Heart left ventricle (tissue), 16 donors: ENCODE measurements at places on chromosomes 16 and 17. TPM values are rescaled to one million over a fixed set of nuclear protein-coding genes. Genes with fewer than 3 reads are reported as not detected.

GRCh38 chr17:73343168-73343634 lies 31.4 kb upstream of the CDC42EP4 start:
- peak; percentile 66 for DNase-seq

DNA sequence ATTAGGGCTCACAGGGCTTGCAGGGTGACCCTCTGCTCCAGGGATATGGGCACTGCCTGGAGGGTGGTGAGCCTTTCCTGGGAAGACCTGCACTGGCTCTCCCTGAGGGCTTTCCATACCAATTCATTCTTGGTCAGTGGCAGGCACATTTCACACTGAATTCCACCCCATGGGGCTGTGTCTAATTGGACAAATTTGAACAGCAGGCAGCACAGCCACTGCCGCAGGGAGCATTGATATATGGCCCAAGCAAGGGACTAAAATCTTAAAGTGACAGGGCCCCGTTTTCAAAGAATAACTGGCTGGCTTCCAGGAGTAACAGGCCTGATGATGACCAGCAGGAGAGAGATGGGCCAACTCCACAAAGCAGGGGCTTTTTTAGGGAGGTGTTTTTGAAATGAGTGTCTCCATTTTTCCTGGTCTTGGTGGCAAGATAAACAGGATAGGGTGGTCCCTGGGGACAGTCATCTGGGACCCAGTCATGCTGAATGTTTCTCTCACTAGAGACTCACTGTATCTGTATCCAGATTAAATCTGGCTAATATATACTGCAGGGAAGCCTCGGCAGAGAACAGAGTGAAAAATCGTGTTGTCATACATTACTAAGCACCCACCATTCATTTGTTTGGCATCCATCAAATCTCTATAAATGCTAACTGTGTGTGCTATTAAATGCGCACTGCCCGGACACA lies 74.1 kb upstream of the TBX2 start:
- no peak for DNase-seq

DNA sequence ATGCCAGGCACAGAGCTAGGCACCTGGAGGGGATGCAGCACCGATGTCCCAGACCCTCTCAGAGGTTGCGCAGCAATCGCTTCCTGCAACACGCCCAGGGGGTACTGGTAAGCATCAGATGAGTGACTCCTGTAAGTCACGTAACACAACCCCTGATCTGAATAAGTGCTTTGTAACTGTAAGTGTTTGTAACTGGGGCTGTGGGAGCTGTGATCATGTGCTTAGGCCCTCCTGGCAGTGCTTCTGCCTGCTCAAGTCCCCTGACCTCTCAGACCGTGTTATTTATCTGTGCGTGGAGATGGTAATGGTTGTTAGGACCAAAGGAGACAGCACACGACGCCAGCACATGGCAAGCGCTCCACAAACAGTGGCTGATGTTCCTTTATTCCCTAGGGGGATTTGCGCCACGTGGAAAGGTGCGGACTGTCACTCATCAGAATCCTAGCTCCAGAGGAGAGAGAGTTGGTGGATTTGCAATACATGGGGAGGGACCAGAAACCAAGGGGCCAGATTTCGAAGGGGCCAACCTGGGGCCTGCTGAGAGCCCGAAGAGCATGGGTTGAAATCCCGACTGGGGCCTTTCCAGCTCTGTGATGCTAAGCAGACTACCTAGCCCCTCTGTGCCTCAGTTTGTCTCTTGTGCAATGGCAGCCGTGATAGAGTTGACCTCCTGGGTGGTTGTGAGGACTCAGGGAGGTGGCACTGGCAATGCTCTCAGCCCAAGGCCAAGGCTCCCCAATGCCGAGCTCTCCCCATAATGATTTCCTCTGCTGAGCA lies 151.8 kb downstream of the IRF8 start:
- DNase-seq = no peak

DNA sequence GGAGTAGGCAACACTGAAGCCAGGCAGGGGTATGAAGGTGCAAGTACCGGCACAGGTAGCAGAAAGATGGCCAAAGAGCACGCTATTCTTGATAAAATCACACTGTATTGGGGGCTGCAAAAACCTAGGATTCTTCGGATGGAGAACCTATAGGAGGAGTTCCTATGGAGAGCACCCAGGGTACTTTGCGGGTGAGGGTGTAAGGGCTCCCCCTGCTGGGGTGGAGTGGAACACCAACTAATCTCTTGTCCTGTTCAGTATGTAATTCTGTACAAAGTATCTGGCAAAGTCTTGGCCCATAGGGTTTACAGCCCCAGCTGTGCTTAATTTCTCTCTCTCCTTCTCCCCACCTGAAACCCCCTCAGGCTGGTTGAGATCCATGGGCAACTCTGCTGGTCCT lies 393.1 kb upstream of the ASIC2 start:
- DNase-seq = no peak

DNA sequence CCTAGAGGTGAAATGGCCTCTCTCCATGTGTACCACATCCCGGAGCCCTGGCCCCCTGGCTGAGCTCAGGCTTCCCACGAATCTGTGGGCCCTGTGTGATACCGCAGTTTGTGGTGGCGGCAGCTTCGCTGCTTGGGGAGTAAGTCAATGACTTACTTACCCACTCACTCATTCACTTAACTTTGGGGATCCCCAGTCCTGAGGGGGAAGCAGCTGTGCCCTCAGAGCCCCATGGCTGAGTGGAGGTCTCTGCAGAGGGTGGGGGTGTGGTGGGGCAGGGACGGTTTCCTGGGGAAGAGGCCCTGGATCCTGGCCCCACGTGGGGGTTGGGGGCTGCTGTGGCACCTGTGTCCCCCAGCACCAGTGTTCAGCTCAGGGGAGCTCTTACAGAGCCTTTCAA lies 13.2 kb downstream of the KCNJ12 start:
- DNase-seq = no peak

- peak; percentile 35 for DNase-seq
These were observed 55.4 kb downstream of the TNRC6C start for GRCh38 chr17:78013683-78014467.

DNA sequence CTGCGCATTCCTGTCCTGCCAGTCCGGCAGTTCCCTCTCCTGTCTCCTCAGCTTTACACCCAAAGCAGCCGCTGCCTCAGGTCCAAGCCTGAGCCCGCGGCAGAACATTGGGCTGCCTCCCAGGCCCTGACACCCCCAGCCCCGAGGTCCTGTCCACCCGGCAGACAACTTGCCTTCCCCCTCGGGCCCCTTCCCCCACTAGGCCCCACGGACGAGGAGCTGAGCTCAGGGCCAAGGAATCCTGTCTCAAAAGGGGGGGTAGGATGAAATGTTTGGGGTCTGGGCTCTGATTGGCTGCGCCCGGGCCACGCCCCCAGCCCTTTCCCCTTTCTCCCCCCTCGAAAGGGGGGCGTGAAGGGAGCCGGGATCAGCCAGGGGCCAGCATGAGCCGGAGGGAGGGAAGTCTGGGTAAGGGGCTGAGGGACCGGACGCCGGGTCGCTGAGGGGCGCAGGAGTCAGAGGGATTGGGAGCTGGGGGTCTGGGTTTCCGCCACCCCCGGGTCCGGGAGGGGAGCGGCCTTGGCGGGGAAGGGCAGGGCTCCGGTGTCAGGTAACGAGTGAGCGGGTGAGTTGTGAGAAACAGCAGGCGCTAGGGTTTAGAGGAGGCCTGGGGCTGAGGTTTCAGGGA lies at the start of gene CTF1:
Gene CTF1 (plus strand): TSS at position 354 of the 628 bp plus-strand sequence. CDS start 30 bp downstream, at position 384.
- peak; percentile 85 for DNase-seq

DNA sequence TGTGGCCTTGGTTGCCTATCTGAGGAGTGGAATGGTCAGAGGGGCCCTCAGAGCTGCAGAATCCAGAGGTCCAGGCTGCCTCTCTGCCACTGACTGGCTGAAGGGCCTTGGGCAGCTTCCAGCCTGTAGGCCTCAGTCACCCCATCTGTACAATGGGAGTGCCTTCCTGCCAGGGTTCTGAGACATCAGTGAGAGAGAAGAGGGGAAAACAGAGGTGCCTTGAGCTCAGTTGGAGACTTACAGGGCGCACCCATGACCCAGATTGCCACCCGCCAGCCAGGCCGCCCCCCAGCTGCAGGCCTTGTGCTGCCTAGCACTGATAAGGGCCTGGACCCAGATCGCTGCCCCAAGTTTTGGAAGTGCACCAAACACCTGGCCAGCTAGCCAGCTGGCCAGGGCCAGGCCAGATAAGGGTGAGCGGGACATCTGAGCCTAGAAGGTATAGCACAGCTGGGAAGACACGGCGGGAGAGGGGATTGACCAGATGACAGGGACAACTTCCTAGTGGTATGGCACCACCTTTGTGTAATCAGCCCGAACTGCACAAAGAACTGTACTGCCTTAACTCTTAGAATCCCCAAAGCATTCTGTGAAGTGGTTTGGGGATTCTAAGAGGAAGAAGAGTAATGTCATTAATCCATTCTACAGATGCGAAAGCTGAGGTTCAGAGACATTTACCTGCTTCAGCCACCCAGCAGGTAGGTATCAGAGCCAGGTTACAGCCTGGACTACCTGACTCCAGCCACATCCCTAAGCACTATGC lies 1.4 kb downstream of the SLC4A1 start:
- no peak for DNase-seq

DNA sequence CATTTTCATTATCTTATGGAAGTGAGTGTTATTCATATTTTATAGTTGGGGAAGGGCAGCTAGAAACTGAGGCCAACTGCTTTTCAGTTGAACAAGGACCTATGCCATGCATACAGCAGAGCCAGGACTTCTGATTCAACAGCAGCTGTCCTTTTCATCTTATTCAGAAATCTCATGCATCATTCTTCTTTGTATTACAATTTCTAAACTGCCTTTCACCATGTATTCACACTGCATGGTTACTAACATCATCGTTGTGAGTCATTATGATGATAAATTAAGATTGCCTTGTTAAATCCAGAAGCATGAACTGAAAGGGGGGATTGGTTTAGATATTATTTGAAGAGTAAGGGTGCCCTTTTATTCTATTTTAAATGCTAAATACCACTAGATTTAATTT lies 1470.1 kb upstream of the GOT2 start:
- no peak for DNase-seq

DNA sequence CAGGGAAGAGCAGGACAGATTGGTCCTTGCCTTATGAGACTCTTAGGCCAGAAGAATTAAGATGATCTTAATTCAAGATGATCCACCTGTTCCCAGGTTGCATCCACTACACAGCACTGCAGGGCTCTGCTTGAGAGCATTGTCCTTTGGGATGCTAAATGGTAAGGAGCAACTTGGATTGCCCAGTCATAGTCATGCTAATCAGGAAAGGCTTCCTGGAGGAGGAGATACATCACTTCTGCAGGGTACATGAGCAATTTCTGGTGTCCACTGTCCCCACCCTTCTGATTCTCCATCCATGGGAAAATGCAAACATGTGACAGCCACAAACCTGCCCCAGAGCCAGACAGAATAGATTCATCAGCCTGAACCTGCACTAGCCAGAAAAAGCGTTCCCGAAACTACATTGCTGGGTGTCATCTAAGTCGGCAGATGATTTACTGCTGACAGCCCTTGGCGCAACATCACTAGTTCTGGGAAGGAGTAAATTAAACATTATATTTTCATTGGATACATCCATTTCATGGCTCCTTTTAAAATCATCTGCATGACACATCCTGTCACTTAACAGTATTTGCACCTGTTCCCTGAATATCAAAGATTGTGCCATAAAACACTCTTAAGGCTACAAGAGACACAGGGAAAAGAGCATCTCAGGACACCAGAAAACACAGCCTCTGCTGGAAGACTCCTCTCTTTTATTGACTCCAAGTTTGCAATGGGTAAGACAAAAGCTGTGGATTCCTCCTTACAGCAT lies 282.2 kb downstream of the MAF start:
- no peak for DNase-seq

DNA sequence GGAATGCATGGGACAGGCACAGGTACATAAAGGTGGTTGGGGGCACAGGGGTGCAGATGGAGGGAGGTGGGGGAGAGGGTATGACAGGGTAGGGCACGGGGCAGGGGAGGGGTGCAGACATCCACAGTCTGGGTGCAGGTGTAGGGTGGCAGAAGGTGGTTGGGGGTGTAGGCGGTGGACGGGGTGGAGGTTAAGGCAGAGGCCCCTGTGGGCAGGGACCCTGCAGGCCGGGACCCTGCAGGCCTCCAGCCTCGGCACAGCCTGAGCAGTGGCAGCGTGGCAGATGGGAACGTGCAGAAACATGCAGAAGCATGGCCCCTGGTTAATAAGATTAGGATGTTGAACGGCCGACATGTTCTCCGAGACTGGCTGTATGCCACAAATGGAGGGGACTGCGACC lies 115.2 kb downstream of the RBFOX3 start:
- DNase-seq = no peak

GRCh38 chr17:1449412-1449967 lies 6.5 kb downstream of the CRK start:
- DNase-seq = no peak

- no peak for DNase-seq
These were observed 167.0 kb downstream of the UTP18 start for GRCh38 chr17:51427323-51427811.

- DNase-seq = peak; percentile 88
These were observed 4.8 kb upstream of the SREBF1 start for GRCh38 chr17:17841601-17842025.

- DNase-seq = no peak
These were observed 64.5 kb downstream of the TEX2 start for GRCh38 chr17:64198331-64199090.

DNA sequence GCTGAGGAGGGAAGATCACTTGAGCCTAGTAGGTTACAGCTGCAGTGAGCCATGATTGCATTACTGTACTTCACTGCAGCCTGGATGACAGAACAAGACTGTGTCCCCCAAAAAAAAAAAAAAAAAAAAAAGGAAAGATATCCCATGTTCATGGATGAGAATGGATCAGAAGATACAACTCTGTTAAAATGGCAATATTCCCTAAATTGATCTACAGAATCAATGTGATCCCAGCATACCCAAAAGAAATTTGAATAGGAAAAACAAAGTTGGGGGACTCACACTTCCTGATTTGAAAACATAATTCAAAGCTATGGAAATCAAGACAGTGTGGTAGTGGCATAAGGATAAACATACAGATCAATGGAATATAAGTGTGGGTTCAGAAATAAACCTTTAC lies 12.7 kb upstream of the KANSL1 start:
- no peak for DNase-seq

- no peak for DNase-seq
These were observed 114.6 kb downstream of the SLC39A11 start for GRCh38 chr17:72977771-72978417.

- DNase-seq = no peak
These were observed 690.1 kb downstream of the WWOX start for GRCh38 chr16:78789561-78789960.

The CHST6 gene
- 0.55 TPM for total RNA-seq

The TEDC2 gene
- 1.4 TPM for total RNA-seq

The CSF3 gene
- not detected for total RNA-seq

The MT1E gene
- 95.6 TPM for total RNA-seq

The NGFR gene
- 13.5 TPM for total RNA-seq

The CCL4 gene
- total RNA-seq = not detected

The PTGES3L gene
- total RNA-seq = 43.9 TPM
